GF-D8 (cell line): ENCODE measurements at places on chromosomes 2 and 18.

GRCh38 chr2:48034295-48034694 lies 128.0 kb upstream of the FBXO11 start:
- no peak for DNase-seq

DNA sequence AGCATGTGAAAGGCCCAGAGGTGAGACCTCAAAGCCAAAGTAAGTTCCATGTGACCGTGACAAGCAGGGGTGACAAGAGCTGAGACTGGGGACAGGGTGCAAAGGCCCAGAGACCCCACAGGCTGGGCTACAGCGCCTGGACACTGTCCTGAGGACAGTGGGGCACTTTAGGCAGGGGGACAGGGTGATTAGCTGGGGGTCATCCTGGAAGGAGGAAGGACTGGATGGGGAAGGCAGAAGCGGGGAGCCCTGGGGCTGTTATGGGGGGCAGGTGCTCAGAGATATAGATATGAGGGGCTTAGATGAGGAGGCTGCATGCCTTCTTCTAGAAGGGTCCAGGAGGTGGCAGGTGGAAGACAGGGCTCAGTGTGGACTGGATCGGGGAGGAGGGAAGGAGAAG lies 31.5 kb downstream of the KIF1A start:
- DNase-seq = no peak

- DNase-seq = peak; percentile 82
These were observed 13.0 kb downstream of the IMPA2 start for GRCh38 chr18:11994336-11994702.

GRCh38 chr2:98269274-98269673 lies 77.0 kb upstream of the CNGA3 start:
- peak; percentile 10 for DNase-seq

- no peak for DNase-seq
These were observed 229.4 kb upstream of the SMAD2 start for GRCh38 chr18:48159816-48160215.

DNA sequence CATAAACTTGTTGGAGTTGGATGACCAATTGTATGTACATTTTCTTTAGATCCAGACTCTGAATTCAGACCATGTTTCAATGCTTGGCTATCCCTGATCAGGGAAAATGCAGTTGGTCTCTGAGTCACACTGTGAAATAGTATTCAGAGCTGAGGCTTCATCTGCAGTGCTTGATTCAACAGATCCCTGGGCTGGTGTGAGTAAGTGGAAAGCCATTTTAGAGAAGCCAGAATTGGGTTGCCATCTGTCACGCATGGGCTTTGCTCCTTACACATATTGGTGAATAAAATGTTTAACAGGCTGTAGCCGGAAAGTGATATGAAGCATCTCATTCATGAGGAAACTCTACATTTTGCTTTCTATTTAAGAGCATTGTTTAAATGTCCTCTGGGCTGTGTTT lies 50.0 kb upstream of the ACYP2 start:
- DNase-seq = no peak

DNA sequence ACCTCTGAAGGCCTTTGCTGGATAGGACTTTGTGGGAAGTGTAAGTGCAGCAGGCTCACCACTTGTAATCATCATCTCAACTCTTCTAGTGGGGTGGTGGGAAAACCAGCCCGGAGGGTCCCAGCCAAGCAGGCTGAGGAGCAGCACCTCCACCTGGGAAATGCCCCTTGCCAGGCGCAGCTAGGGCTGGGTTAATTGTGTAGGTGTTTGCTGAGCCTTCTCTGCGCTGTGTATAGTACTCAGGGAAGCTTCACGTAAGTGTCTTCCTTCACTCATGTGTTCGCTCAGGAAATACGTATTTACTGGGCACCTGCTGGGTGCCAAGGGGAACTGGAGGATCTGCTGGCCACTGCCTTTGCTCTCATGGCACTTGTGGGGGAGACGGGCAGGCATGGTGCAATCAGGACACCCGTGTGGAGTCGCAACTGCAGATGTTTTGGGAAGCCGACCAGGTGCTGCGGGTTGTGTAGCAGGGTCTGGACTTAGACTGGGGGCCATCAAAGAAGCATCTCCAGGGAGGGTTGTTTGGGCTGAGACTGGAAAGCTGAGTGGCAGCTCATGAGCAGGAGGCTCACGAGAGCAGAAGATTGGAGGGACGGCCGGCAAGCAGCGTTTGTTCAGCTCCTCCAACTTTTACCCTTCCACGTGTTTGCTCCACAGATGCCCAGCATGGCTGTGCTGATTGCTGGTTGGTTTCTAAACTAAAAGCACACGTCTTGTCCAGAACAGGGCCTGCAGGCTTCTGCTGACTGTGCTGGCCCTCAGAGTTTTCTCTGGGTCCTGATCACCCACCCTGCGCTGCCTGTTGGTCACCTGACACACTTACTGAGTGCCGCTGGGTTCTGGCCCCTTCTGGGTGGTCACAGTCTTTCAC lies 164.6 kb downstream of the LDLRAD4 start:
- no peak for DNase-seq

DNA sequence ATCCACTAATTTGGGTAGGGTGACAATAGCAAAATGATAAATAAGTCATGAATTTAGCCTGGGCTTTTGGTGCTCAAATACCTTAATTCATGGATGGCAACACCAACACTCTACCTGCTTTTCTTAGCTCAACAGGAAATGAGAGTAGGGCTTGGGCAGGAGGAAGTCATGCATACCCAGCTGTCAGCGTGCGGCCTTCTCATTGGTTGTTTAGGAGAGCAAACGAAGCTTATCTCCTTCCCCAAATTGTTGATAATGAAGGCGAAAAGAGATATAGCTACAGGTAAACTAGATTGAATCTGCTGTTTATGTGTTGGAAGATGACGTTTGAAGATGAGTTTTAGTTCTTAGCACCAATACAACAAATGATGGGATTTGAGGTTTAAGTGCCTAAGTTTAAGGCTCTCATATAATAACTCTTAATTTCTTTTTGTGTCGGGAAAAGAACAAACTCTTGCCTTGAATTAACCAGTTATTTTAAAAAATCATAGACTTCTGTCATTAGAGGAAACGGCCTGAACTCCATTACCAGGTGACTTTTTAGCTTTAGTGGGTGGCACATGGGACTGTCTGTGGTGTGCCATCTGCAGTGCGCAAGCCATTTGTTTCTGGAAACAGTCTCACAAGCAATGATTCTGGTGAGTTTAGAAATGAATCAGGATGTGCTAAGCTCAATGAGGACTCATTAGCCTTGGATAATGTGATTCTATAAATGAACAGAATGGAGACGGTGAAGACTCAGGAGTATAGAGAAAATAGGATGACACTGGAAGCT lies 19.8 kb downstream of the MAP4K4 start:
- DNase-seq = no peak

DNA sequence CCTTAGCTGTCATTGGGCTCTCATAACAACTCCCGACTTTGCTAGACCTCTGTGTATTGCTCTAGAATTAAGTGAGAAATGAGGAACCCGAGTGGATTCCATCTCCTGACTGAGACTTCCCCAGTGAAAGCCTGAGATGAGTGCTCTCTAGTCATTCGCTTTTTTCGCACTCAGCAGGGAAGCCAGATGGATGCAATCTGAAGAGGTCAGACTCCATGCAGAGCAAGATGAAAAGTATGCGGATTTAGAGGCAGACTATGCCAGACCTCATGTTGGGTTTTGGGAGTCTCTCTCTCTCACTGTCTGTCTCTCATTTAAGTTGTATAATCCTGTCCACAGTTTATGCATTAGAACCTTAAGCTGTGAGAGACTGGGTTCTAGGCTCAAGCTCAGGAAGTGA lies 88.6 kb downstream of the SLC5A7 start:
- no peak for DNase-seq

DNA sequence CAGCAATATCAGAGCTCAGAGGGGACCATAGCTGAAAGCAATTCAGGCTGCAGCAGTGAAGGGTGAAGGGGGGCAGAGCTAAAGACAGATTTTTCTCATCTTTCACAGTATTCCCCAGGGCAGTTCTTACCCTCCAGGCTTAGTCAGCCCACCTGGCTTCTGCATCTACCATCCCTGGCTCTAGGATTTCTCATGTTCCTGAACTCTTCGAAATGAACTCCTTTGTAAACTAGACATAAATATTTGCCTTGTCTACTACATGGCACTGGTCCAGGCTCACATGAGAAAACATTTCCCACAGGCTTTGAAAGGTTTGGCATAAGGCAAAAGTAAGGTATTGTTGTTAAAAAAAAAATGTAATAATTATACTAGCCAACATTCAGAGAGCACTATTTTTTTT lies 23.6 kb upstream of the NEB start:
- no peak for DNase-seq

DNA sequence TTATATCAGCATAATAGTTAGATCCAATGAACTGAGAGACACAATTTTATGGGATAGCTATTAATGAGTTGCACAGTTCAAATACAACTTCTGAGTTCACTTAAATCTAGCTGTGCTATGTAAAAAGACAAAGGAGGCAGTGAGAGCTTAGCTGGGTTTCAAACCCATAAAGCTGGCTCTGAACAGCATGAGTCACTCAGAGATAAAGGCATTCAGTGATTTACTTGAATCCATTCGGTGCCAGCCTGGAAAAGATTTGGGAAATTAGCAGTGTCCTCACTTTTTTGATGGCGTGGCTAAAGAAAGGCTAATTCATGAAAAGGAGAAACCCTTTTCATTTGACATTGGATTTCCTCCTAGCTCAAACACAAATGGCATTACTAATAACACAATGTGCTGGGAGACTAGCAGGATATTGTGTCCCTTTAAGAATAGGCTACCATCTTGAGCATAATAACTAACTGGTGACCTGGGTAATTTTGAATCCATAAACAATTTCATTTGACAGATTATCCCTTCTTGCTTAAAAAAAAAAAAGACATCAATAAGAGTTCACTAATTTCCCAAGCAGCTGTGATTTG lies 98.4 kb upstream of the NEUROD1 start:
- no peak for DNase-seq

GRCh38 chr18:63213331-63213900 lies 106.2 kb downstream of the BCL2 start:
- peak; percentile 87 for DNase-seq

- DNase-seq = no peak
These were observed 74.3 kb upstream of the COL5A2 start for GRCh38 chr2:189253836-189254235.

DNA sequence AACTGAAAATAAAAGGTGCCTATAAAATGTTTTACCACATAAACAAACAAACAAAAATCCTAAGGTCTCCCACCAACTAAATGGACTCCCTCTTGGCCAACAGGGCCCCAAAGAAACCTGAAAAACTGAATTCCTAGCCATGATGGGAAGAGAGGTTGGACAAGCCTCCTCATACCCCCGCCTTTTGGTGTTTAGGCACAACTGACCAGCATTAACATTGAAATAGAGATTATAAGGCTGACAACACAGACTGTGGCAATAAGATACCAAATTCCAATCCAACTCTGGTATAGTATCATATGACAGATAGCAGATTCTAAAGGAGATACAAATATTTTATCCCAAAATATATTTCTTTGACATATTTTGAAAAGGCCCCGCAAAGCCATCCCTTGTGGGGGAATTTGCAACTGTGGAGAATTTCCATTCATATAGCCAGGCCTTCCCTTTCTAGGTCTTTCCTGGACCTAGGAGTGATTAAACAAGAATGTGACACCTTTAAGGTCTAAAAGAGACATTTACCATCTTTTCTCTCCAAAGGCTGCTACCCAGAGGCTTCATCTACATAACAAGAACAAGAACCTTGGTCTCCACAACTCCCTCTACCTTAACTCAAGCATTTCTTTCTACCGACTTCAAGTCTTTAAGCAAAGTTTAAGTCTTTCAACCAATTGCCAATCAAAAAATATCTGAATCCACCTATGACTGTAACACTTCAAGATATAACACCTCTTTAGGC lies 80.0 kb downstream of the CHN1 start:
- no peak for DNase-seq
